ENCODE measurements at places on chromosomes 6 and 20.

GRCh38 chr6:113147544-113147943 is 709.6 kb upstream of the MARCKS start:
- DNase-seq: no peak

GRCh38 chr6:133892813-133893691 is 4.1 kb downstream of the TCF21 start:
- no peak for DNase-seq

GRCh38 chr6:41728954-41729353 is 6.5 kb downstream of the TFEB start:
- no peak for DNase-seq

DNA sequence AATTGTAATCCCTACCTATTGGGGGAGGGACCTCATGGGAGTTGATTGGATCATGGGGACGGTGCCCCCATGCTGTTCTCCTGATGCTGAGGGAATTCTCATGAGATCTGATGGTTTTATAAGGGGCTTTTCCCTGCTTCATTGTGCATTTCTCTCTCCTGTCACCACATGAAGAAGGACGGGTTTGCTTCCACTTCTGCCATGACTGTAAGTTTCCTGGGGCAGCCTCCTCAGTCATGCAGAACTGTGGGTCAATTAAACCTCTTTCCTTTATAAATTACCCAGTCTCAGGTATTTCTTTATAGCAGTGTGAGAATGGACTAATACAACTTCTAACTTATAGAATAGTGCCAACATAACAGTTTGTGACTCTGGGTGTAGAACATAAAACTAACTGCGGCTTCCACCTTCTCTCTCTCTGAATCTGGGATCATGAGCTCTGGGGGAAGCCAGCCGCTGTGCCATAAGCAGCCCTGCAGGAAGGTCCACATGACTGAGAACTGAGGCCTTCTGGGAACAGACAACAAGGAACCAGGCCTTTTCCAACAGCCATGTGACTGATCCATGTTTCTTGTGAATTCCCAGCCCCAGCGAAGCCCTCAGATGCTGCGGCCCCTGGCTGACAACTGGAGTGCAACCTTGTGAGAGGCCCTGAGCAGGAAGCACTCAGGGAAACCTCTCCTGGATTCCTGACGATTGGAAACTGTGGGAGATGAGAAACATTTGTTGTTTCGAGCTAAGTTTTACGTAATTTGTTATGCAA is 3.4 kb upstream of the HLA-A start:
- DNase-seq: no peak

All from NCI-H1694 treated with DMSO at 0.1 percent for 48 hours (cell line).